Activated CD4-positive, alpha-beta T cell treated with anti-CD3 and anti-CD28 coated beads for 24 hours (primary cell): ENCODE measurements at places on chromosomes 1 and 21.
A peak's percentile ranks its signal among the peaks of the same experiment; 100 is the strongest.

- DNase-seq: no peak
These were observed 600.5 kb downstream of the USP25 start for GRCh38 chr21:16330082-16330907.

DNA sequence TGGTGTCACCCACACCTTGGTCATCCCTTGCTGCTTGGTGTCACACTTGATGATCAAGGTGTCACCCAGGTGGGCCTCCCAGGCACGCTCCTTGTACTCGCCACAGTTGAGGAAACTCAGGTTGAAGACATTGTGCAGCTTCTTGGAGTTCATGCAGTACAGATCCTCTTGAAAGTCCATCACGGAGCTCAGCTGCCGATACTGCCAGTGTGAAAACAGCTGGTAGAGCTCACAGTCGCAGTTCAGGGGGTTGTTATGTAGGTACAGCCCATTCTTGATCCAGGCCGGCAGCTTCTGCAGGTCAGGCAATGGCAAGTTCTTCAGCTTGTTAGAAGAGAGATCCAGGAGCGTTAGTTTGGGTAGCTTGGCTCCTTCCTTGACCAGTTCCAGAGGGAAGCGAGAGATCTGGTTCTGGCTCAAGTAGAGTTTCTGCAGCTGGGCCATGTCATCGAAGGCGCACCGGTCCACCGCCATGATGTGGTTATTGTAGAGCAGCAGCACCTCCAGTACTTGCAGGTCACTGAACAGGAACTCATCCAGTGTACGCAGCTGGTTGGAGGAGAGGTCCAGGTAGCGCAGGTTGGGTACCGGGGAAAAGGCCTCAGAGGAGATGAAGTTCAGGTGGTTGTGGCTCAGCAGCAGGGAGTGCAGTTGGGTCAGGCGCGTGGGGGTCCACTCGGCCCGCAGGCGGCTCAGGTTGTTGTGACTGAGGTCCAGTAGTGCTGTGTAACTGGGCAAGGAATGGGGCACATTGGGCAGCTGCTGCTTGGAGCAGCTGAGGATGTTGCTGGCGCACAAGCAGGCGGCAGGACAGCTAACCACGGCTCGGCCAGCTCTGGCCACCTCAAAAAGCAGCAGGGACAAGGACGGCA is 1.3 kb downstream of the AMIGO1 start:
- no peak for DNase-seq

DNA sequence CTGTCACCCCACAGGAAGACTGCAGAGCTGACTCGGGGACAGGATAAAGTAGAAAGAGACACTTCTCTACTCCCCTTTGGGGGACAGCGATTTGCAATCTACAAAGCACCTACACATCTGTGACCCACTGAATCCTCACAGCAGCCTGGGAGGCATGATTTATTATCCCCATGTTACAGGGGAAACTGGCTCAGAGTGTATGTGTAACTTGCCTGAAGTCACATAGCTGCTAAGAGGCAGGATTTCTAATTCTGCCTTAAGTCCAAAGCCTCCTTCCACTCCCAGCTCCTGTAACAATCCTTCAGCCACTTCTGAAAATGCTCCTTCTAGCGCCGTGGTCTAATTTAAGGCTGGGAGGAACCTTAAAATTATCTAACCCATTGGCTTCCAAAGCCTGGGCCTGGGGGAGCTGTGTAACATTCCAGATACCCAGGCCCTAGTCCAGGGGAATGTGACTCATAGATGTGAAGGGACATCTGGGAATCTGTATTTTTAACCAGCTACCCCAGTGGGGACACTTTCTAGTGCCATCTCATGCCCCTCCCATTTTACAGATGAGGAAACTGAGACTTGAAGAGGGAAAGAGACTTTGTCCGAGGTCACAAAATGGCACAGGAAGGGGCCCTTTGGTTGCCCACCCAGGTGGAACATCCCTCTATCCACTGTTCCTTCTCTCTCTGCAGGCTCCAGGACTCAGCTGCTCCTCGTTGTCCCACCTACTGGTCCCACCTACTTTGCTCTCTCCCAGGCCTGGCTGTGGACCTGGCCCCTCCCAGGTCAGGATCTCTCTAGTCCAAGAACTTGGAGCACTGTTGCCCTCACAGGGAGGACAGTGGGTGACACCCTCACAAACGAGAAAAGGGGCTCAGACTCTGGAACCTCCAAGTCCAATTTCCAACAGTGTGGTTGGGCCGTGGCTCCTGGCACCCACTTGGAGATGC is 48.9 kb downstream of the AHDC1 start:
- DNase-seq: no peak

DNA sequence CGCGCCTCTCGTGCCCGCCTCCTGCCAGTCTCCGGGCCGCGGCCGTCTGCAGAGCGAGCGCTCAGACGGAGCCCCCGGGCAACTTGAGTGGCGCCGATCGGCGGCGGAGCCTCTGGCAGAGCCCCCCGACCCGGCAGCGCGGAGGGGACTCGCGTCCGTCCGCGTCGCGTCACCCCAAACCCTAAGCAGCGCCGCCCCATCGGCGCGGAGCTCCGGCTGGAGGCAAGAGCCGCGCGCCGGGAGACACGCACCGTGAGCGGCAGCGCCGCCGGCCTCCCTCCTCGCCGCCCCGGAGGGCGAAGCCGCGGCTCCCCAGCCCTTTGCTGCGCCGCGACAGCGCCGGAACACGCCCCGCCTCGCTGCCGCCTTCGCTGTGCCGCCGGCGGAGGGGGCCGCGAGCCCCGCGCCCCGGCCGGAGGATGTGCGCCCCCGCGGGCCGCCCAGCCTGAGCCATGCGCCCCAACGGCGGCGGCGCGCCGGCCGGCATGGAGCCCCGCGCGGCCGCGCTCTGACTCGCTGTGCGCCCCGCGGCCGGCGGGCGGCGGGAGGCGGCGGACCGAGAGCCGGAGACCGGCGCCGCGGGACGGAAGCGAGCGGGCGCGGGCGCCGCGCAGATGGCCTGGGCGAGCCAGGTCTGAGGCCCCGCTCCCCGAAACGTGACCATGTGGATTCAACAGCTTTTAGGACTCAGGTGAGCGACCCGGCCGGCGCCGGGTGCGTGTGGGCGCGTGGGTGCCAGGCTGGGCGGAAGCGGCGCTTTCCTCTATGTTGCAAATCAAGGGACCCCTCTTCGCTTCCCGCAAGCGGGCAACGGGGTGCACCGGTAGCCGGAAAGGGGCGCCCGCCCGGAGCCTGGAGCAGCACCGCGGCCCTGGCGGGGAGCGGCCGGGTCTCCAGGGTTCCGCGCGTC is 610 bp downstream of the AJAP1 start:
- DNase-seq: no peak

DNA sequence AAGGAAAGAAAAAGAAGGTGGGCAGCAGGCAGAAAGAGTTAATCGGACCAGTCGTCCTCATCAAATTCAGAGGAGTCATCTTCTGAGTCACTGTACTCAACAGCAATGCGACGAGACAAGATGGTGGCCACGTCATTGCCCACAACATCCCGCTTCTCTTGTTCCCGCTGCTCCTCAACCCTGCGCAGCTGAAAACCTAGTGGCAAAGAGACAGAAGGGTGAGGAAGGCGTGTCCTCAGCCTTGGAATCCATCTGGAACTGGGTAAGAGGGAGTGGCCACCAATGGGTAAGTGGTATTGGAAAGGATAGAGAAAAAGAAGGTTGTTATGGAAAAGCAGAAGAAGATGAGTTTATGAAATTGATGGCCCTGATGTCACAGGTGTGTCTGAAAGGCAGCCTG is 15.7 kb downstream of the GPR3 start:
- no peak for DNase-seq

- no peak for DNase-seq
These were observed 28.7 kb downstream of the NBPF3 start for GRCh38 chr1:21468599-21468998.

DNA sequence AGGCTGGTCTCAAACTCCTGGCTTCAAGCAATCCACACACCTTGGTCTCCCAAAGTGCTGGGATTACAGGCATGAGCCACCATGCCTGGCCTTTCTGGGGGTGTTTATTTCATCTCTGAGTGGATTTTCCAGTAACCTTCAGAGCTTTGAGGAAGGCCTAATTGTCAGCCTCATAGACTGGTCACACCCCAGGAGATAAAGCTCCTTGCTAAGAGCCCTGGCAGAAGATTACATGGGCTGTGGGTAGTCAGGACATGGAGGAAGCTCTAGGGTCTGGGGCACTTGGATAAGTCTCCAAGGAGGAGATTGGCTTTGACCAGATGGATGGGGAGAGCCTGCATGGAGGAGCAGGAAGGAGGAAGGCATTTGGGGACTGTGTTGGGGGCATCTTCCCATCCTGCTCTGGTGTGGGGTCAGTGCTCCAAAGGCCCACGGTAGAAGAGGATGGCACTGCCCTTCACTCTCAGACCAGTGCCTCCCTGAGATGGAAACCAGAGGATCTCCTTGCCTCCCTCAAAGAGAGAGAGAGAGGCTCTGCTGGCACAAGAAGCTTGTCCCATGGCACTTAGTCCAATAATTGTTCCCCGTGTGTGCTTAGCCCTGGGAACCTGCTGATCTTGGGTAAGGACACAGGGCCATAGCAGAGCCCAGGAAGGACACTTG is 14.7 kb upstream of the GSTM4 start:
- DNase-seq: no peak

DNA sequence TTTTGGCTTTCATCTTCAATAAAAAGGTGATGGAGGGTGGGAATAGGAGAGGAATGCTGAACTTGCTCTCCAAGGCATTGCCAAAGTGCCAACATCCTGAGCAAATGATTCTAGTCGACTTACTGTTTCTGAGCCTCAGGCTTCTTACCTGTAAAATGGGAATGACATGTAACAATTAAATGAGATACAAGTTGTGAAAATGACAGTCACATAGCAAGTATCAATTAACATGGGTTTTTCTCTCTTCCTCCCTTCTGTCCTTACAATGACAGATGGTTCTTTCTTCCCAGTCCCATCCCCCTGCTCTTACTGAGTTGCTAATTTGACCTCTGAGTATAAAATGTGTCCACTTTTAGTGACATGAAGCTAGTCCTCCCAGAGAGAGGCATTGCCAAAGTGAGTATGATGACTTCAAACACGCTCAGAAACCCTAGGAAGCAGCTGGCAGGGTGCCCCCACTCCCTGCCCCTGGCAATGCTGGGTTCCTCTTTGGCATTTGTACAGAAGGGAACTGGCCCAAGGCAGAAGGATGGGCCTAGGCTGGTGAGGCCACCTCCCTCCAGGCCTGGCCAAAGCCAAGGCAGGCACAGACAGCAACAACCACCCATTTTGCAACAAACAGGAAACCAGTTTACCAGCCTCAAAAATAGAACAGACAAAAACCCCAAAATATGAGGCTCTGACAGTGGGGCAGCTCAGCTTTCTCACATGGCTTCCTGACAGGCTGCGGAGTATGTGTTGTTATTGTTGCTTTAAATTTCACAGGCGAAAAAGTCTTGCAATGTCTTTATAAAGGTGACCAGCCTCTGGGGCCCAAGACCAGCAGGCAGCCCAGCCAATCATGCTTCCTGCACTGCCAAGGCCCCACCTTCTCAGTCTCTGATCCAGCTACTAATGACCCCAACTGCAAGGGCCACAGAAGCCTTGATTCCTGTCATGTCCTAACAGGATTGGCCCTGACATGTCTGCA is 115.9 kb downstream of the HIVEP3 start:
- no peak for DNase-seq

- DNase-seq: no peak
These were observed 269.6 kb upstream of the PLXNA2 start for GRCh38 chr1:208513799-208514198.

- DNase-seq: no peak
These were observed 106.2 kb upstream of the CYYR1 start for GRCh38 chr21:26679284-26679683.

- DNase-seq: no peak
These were observed 43.6 kb downstream of the SASS6 start for GRCh38 chr1:100089082-100089481.

GRCh38 chr1:207971331-207972219 is 60.6 kb upstream of the CD34 start:
- DNase-seq: no peak

- no peak for DNase-seq
These were observed 26.5 kb upstream of the TENT5C start for GRCh38 chr1:117579221-117579906.

GRCh38 chr1:231626951-231627614 is 493 bp downstream of the DISC1 start:
- DNase-seq: peak; percentile 33

GRCh38 chr1:154352581-154353459 is 27.5 kb downstream of the ATP8B2 start:
- no peak for DNase-seq

DNA sequence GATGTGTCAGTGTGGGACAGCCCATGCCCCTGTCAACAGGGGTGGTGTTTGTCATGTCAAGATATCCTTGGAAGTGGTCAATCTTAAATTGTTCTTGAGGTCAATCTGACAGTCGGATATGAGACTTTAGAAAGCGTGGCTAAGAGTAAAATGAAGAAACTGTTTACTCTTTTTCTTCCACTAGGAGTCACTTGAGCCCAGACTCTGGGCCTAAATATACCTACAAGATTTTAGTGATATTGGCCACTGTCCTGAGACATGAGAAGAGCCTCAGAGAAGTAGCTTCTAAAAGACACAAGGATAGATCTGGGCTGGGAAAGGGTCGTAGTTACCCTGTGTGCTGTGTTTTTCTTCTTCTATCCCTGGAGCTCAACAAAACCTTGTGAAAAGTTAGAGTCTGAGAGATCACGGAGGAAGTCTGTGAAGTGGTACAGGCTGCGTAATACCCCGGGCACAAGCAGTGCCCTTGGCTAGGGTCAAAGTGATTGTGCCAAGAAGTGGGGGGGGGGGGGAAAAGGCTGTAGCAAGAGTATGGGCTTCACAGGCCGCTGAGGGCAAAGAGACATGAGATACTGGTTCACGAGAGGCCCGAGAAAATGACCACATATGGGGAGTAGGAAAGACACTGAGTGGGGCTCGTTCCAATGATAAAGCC is 355.2 kb upstream of the GREM2 start:
- no peak for DNase-seq

- no peak for DNase-seq
These were observed 29.2 kb downstream of the MAPKAPK2 start for GRCh38 chr1:206713910-206714312.

- DNase-seq: no peak
These were observed 6.3 kb downstream of the FHL3 start for GRCh38 chr1:37998913-37999429.

DNA sequence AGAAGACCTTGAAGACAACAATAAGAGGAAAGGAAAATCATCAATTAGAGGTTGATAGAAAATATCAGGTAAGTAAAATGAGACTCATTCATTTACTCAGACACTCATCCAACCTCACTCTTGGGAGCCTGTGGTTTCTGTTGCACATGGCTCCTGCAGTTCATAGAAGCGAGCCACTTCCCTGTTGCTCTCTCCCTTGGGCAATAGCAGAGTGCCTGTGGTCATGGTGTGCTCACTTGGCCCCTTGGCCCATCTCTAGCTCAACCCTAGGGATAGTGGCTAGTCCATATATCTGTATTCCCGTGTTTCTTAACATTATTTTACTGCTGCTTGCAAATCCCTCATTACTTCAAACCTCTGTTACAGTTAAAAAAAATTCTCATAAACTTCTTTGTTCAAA is 368.6 kb downstream of the PTPRC start:
- DNase-seq: no peak

DNA sequence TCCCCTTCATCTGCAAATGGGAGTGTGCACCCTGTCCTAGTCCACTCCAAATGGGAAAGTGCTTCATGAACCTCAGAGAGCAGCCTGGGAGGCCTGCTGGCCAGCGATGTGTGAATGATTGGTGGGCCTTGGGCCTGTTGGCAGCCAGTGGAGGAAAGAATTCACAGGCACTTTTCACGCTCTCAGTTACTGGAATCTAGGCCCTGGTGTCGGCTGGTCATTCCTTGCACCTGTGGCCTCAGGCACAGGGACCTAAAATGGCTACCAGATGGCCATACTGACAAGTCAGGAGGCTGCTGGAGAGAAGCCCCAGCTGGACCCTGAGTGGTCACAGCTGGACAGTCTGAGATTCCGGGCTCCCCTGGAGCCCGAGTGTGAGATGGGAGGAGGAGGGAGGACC is 18.4 kb upstream of the EDN2 start:
- no peak for DNase-seq
